ENCODE measurements at places on chromosomes 6 and 20.

- DNase-seq = no peak
These were observed 14.9 kb upstream of the CCN5 start for GRCh38 chr20:44700306-44700705.

DNA sequence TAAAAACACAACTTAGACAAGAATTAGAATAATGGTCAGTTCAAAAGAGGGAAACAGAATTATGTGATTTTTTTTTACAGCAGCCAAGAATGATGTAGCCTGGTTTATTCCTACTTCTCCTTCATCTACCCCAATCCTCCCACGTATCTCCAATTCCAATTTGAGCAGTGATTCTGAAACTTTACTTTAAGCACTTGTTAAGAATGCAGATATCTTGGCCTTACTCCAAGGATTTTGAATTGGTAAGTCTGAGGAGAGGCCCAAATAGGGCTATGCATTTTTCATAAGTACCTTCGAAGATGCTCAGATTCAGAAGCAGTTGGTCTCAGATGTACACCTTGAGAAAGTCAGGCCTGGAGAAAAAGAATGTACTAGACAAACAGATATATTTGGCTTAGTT lies 233.4 kb upstream of the FLRT3 start:
- no peak for DNase-seq

DNA sequence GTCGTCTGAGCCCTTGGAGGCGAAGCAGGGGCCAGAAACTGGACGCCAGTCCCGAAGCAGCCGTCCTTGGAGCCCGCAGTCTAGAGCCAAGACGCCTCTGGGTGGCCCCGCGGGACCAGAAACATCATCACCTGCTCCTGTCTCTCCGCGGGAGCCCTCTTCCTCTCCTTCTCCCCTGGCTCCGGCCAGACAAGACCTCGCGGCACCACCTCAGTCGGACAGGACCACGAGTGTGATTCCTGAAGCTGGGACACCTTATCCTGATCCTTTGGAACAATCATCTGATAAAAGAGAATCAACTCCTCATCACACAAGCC lies 416 bp downstream of the RSPH4A start:
- DNase-seq = no peak

- DNase-seq = no peak
These were observed 15.0 kb downstream of the SPAG4 start for GRCh38 chr20:35630636-35631035.

DNA sequence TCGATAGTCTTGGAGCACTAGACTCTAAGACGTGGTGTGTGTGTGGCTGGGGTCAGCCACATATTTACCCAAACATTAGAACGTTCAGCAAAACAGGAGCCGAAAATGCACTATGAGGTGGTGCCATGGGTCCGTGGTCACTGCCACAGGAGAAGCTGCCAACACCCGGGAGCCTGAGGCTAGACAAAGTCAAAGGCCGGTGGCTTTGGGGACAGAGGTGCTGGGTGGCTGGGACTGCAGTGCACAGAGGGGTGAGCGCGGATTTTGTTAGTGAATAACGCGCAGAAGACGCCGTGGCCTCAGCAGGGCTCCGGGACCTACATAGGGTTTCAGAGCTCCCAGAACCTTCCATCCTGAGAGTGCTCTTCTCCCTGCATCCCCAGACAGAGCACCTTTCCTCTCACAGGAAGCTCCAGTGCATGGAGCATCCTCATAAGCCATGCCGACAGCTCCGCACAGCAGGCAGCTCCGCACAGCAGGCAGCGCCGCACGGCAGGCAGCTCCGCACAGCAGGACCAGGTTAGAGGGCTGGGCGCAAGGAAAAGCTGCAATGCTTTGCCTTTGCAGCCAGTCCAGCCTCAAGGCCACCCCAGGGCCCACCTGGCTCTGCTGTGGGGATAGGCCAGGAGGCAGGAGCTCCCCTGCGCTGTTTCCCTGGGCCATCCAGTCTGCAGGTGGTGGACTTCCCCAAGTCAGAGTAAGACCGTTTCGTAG lies 304.1 kb downstream of the TAF4 start:
- DNase-seq = no peak

DNA sequence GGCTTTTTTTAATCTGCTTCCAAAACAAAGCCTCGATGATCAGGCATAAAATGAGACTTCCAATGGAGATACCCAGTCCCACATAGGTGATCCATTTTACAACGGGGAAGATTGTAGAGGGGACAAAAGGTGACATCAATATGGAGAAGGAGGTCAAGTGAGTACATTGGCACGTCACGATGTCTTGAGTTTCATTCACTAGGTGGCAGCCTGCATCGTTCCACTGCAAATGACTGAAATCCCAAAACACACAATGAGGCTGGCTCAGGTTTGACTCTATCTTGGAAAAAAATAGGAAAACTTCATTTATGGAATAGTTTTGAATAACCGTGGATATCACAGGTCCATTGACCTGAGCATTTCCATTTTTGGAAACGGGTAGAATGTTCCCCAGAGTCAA lies 32.5 kb downstream of the ADGRF1 start:
- DNase-seq = no peak

DNA sequence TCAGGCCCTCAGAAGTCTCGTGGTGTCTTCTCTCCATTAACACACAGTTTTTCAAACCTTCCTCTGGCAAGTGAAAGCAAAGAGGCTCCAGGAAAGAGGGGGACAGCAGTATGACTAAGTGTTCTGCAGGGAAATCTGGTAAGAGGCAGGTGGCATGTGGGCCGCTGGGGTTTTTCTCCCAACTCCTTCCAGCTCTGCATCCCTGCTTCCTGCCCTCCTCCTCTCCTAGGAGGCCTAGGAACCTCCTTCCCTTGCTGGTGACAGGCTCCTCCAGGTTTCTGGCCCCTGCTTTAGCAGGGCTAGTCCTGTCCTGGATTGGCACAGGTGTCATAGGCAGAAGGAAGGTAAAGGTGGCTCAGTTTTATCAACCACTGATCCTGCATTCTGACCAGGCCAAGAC lies 7.6 kb upstream of the ITCH start:
- DNase-seq = no peak

DNA sequence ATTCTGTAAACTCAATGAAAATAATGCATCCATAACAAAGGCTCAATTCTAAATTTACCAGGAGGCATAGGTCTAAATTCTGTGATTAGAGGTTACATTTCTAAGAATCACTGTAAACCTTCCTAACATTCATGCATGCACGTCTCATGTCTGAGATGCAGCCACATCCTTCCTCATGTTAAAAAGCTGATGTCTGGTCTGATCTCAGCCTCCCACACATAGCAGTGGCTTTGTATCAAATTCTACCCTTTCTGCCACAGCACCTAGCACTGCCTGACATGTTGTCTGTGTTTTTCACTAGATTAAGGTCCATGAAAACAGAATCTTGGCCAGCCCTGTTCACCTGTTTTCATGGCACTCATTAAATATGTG lies 171.1 kb downstream of the WDR27 start:
- DNase-seq = no peak

- no peak for DNase-seq
These were observed 28.5 kb upstream of the MAP3K4 start for GRCh38 chr6:160962835-160963623.

GRCh38 chr6:35585658-35586057 lies 73.0 kb upstream of the TULP1 start:
- no peak for DNase-seq

DNA sequence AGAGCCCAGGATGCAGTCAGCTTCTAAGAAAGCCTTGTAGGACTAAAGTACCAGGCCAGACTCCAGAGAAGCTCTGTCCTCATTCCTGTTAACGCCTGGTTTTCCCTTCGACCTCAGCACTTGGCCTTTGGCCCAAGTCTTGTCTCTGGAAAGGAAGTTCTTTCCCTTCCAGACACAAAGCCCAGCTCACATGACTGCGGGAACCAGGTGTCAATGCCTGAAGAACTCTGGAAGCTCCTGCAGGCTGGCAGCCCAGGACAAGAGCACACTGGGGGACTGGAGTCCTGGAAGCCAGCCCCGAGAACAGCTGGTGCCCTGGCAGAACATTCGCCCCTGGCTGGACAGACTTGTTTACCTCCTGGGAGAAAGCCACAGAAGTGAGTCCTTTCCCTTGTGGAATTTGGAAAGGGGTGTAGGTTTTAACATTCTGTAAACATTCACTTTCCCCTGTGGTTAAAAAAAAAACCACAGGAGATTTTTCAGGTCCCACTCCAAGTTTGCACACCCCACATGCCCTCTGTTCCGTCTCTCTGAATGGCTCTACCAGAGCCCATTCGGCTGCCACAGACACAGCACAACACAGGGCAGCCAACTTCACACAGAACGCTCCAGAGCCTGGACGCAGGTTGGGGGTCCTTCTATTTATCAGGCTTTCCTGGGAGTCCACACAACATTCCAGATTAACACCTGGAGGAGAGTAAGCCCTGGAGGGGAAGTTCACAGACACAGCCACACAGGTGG lies 18.1 kb downstream of the ACSS1 start:
- DNase-seq = no peak
